Omental fat pad (tissue), 4 donors: ENCODE measurements at places on chromosomes 5 and 9.

DNA sequence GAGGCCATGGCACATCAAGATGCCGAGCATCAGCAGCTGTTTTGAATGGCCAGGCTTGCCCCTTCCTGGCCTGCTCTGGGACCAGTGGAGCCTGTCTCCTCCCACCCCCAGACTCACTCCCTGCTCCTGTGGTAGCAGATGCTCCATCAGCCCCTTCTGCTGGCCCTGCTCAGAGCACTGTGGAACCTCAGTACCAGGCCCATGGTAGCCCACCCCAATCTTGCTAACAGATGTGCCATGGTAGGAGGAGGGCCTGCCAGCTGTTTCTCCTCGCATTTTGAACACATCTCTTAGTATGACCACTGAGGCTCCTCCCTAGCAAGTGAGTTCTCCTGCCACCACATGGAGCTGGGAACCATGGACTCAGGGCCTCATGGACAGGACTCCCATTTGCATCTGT lies 29.5 kb downstream of the COL27A1 start:
- DNase-seq, result no peak

- no peak for DNase-seq
Observed at GRCh38 chr5:113040672-113041260, 64.2 kb downstream of the DCP2 start.

- no peak for DNase-seq
Observed at GRCh38 chr5:148011398-148012137, 52.2 kb upstream of the SPINK5 start.

DNA sequence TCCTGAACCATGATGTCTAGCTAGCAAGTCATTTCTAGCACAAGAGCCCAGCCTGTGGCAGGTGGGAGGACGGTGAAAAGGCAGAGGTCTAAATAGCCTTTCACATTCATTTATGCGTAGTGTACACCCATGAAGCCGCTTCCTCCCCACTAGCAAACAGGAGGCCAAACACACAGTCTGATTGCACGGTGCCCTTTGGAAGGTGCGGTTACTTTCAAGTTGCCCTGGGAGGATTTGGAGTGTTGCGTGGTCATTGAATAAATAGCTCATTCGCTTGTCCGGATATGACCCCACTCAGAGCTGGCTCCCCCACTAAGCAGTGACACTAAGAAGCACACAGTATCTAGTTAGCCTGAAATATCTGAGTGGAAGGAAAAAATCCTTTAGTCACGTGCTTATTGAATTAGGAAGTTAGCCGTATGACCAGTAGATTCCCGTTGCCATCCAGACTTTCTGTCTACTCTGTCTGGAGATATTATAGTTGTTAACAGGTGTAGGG lies 664 bp upstream of the ARSB start:
- DNase-seq, result peak; percentile 26

DNA sequence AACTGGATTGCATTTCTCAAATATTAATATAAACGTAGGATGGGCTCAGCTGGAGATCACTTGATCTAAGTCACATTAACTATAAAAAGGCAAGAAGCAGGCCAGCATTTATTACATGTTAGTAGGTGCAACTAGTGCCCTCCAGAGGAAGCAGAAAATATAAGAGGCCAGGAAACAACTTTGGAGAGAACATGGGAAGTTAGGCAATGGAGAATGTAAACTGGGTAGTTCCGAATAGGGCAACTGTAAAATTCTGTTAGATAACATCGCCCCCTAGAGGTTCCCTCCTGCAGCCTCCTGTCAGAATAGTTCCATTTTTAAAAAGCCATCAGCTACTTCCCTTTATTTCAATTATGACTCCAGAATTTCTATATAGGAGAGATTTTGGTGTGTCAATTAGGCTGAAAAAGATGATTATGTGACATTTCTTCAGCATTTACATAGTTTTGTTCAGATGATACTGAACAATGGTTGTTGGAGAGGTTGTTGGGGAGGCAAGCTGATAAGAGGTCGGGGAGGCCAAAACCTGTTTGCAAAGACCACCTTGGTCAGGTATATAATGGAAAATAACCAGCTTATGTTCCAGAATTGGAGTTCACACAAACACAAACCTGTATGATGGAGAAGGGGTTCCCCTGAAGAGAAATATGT lies 22.4 kb downstream of the CCL28 start:
- DNase-seq, result no peak

- no peak for DNase-seq
Observed at GRCh38 chr5:95284572-95285408, at the start of gene MCTP1. Gene MCTP1 (minus strand): TSS chr5:95285094.

DNA sequence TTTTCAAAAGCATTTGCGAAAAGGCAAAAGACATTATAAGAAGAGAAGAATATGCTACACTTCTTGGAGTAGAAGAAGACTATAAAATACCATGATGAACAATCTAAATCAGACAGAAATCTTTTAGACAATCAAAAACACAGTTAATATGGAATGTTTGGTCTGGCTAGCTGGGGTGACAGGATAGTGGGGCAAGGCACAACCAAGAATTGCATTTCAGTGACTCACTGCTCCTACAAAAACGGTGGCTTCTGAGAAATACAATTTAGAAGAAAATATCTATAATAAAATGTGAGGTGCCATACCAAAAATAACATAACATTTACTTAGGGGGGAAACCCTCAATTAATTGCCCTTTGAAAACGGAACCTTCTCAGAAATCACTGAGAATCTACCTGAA lies 363.4 kb downstream of the NPR3 start:
- no peak for DNase-seq

DNA sequence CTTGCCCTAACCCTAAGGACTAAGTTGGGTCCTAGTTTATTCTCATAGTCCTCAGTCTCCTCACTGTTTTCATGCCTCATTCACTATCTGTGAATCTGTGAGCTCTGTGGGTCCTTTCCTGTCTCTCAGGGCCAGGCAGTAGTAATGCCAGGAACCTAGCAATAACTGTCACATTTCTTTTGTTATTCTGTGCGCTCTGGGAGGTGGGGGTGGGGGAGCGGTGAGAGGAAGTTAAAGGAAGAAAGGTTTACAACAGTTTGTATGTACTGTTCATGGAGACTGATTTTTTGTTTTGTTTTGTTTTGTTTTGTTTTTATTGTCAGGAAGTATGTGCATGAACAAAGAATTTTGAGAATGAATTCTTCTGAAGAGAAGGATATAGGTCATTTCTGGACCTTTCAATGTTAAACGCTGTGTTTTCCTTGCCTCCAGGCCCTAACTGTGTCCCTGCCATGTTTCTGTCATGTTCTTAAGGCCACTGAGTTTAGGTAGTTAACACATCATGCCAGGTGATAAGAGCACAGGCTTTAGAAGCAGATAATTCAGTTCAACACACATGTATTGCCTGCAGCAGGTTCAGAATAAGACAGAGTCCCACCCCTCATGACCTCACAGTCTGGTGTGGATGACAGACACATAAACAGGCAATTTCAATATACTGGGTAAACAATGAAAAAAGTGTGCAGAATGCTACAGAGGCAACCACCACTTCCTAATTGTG lies 13.3 kb upstream of the FEM1C start:
- no peak for DNase-seq

DNA sequence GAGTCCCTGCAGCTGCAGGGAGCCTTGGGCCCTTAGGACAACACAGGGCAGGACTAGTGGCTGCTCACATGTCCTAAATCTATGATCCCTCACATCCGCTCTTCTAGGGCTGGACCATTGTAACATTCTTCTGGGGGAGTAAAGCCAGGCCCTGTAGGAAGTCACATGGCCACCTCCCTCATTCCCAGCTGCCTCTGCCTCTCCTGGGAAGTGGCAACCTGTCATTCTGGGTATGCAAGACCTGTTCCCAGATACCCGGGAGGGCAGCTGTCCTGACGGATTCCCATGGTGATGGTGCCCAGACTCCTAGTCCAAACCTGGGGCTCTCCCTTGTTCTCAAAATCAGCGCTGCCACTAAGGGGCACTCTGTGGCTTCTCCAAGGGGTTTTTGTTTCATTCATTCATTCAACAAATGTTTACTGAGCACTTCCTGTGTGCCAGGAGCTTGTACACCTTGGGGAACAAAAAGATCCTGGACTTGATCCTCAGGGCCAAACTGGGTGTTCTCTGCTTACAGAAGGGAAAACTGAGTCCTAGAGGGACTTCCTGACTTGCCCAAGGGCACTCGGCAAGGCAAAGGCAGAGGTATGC lies 85.6 kb downstream of the PSD2 start:
- DNase-seq, result no peak

DNA sequence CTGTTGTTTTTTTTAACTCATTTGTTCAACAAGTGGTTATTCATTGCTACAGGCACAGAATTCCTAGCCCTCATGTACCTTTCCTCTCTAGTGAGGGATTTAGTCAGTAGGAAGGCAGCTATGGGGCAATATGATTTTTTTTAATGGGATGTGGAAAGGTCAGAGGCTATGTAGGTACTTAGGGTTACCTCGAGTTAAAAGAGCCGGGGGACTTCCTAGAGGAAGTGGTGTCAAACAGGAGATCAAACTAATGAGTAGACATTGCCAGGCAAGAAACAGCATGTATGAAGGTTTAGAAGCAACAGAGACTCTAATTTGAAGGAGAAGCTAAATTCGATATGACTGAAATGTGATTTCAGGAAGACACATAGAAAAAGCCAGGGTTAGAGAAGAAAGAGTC lies 50.7 kb downstream of the ITGA2 start:
- DNase-seq, result no peak

DNA sequence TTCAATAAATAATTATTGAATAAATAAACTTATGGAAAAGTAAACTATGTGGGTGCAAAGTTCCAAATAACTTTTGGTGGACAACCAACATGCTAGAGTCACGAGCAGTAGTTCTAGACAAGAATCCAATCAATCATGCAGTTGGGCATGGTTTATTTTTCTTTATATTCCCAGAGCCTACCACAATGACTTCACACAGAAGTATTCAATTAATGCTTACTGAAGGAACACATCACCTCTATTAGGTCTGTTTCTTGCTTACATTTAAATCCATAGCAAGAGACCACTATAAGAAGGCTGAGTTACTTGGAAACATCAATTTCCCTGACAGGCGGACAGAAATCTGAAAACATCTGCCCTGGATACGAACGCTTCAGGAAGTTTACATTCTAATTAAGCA lies 214.2 kb downstream of the TMEM232 start:
- DNase-seq, result no peak

DNA sequence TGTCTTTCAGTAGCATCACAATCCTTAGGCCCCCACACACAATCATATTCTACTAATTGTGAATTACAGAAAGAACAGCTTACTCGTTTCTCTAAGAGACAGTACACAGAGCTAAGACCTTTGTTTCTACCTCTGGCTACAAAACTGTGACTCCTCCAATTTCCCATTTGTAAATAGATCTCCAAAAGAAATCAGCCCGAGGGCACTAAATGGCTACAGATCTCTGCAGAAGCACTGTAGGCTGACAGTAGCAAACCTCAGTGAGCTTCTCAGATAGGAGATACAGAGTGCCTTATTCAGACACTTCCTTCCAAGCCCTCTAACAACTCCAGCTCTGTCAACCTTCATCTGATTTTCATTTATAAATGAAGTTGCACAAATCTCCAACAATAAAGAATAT lies 51.0 kb downstream of the EFNA5 start:
- DNase-seq, result no peak

- no peak for DNase-seq
Observed at GRCh38 chr5:95812074-95812471, 10.5 kb downstream of the GLRX start.

- DNase-seq, result no peak
Observed at GRCh38 chr5:59021286-59021673, 438.4 kb downstream of the RAB3C start.

- DNase-seq, result no peak
Observed at GRCh38 chr5:31944684-31945445, 229.3 kb downstream of the GOLPH3 start.

- DNase-seq, result no peak
Observed at GRCh38 chr9:7210854-7211637, 453.3 kb downstream of the KDM4C start.

GRCh38 chr5:101679816-101680215 lies 616.3 kb downstream of the SLCO4C1 start:
- DNase-seq, result no peak

DNA sequence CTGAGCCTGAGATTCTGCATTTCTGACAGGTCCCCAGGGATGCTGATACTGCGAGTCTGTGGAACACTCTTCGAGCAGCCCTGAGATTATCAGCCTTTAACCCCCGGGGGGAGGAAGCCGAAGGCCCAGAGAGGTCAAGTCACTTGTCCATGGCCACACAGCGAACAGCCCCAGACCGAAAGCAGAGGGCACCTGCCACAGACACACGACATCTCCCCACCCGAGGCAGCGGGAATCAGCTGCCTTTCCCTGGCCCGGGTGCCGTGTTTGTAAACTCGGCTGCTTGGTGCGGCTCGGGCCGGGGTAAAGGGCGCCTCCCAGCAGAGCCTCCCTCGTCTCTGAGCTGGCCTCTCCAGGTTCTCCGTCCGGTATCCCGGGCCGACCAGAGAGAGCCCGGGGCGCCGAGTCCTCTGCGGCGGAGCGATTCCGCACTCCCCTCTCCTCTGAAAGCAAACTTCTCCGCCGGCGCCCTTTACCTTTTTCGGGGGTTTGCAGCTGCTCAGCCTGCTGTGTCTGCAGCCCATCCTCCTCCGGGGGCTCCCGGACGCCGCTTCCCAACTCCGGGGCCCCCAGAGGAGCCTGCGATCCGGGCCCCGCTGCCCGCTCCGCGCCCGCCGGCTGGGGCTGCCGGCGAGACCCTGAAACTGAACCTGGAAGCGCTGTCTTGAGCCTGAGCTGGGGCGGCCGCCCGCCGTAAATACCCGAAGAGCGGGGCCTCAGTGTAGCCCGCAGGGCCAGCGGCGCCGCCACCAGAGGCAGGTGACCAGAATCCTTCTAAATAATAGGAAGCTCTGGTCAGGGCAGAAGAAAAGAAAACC lies at the start of gene CCDC69:
TSS of gene CCDC69 (minus strand) at position 646 of the 818 bp plus-strand sequence. CDS start at position 524, 122 bp downstream.
- no peak for DNase-seq

DNA sequence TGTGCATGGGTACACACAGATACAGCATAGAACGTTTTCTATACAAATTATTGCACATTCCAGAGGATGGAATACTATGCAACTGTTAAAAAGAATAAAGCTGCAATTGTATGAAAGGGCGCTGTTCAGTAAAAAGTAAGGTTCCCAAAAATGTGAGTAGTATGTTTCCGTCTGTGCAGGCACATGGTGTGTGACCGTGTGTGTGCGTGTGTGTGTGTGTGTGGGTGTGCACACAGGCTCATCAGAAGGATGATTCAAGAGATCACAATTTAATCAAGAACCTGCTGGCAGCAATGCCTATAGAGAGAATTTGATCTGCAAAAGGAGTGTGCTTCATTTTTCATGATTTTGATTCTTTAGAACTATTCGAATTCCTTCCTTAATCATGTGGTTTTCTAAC lies 76.3 kb downstream of the SEMA4D start:
- peak; percentile 48 for DNase-seq

DNA sequence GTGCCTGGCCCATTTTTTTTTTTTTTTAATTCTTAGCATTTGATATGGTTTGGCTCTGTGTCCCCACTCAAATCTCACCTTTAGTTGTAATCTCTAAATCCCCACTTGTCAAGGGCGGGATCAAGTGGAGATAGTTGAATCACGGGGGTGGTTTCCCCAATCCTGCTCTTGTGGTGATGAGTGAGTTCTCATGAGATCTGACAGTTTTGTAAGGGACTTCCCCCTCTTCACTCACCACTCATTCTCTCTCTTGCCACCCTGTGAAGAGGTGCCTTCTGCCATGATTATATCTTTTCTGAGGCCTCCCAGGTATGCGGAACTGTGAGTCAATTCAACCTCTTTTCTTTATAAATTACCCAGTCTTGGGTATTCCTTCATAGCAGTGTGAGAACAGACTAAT lies 27.2 kb downstream of the NDUFAF2 start:
- DNase-seq, result no peak
